ENCODE measurements at places on chromosomes 2 and 18.
A peak's percentile ranks its signal among the peaks of the same experiment; 100 is the strongest.

DNA sequence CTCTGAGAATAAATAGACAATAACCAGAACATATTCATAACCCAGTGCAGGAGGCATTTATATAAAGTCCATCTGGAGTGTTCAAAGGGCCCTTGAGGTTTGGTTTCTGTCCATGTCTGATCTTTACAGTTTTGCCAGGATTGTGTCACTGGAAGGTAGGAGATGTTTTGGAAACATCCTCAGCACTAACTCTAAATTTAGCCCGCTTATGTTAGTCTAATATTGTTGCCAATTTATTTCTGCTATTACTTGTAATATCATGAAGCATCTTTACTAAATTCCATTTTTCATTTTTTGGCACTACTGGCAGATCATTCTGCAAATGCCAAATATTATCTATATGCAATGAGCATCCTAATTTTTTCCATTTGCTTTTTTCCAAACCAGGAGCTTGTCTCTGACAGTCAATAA, 22.4 kb upstream of the REV1 start:
- DNase-seq, result no peak

GRCh38 chr2:38093527-38094165, 17.7 kb upstream of the CYP1B1 start:
- DNase-seq, result no peak

GRCh38 chr2:166375195-166375735, 479 bp downstream of the SCN9A start:
- DNase-seq, result peak; percentile 95

GRCh38 chr2:6863792-6864191, 1.9 kb downstream of the CMPK2 start:
- peak; percentile 11 for DNase-seq

GRCh38 chr18:25233528-25234321, 118.2 kb downstream of the ZNF521 start:
- peak; percentile 47 for DNase-seq

DNA sequence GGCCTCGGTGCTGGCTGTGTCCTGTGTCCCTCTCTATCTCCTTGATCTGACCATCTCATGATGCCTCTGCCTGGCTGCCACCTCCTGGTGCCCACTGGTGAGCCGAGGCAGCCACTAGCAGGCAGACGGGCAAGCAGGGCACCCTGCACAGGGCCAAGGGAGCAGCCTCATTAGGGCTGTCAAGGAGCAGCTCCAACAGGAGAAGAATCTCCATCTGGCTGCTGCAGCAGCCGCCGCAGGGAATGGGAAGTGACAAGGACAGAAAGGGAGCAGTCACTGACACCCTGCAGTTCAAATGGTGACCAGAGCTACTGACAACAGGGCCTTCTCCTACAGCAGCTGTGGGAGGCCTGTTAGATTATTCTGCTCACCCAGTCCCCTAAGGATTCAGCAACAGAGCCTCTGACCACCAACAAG, 32.6 kb downstream of the ALPK2 start:
- DNase-seq, result no peak

- no peak for DNase-seq
Observed at GRCh38 chr2:120617055-120617454, 118.6 kb upstream of the GLI2 start.

DNA sequence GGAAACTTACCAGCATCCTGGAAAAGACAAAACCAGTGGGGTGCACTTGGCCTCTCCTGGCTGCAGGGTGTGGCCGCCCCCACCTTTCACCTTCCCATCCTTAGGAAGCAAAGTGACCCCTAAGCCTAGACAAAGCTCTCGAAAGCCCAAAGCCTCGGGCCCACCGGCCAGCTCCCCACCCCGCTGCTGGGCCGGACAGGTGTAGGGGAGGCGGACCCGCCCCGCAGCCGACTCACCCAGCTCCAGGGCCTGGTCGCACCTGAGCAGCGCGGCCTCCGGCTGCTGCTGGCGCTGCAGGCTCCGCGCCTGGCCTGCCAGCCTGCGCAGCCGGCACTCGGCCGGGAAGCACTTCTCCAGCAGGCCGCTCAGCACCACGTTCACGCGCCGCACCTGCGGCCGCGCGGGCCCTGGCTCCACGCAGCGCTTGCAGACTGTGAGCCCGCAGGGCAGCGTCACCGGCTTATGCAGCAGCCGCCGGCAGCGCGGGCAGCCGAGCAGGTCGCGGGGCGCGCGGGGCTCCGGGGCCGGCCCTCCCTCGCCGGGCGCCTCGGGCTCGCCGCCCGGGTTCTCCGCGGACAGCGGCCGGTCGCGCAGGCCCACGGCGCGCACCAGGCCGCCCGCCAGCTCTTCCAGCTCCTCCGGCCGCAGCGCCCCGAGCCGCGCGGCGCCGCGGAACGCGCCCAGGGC, 979 bp downstream of the LONRF2 start:
- DNase-seq, result peak; percentile 40

DNA sequence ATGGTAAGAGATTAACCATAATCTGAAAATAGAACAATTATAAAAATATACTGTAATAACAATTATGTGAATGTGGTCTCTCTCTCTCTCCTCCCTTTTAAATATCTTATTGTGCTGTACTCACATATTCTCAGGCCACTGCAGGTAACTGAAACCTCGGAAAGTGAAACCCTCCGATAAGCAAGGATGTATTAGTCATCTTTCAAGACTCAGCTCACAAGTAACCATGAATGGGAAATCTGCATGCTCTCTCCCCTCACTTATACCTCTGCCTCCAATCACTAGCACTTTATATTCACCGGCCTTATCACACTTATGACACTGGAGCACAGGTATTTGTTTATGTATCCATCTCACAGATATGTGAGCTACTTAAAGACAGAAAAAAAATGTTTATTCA, 139.7 kb downstream of the LRP2 start:
- no peak for DNase-seq

DNA sequence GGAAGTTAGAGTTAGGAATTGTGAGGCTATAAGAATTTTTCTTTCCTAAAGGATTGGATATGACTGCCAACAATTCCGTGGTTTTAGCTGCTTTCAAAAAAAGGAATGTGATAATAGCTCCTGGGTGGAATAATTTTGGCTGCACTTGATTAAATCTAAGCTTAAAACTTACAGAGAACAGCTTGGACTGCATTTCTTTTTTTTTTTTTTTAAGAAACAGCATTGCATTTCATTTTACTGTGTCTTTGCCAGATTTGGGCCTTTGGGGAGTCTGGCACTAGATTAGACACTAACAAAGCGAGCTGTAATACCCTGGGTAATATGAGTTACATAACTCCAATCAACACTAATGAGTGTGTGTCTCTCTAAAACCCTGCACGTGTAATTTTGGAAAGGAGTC, 37.8 kb upstream of the ZNF397 start:
- DNase-seq, result no peak

- DNase-seq, result peak; percentile 38
Observed at GRCh38 chr18:49447810-49448745, 12.4 kb downstream of the DYM start.

GRCh38 chr2:101698844-101699754, 1.6 kb downstream of the MAP4K4 start:
- no peak for DNase-seq

- DNase-seq, result no peak
Observed at GRCh38 chr2:59957504-59957903, 596.0 kb downstream of the BCL11A start.

All from NCI-H2227 treated with DMSO at 0.1 percent for 48 hours (cell line).